Type B pancreatic cell (in vitro differentiated cells): ENCODE measurements at places on chromosomes 5 and 9. TPM values are rescaled to one million over a fixed set of nuclear protein-coding genes. Genes with fewer than 3 reads are reported as not detected.
A peak's percentile ranks its signal among the peaks of the same experiment; 100 is the strongest.

GRCh38 chr9:20353931-20354652 lies 268.2 kb downstream of the MLLT3 start:
- peaks cover 34% of the 10 kb centered on the region for H3K36me3 ChIP-seq
- H3K27ac ChIP-seq: peak overlapping the region; percentile 96
- no peak for DNase-seq
- H3K4me3 ChIP-seq: peak overlapping the region; percentile 27
- no peaks in the 10 kb centered on the region for H3K27me3 ChIP-seq

DNA sequence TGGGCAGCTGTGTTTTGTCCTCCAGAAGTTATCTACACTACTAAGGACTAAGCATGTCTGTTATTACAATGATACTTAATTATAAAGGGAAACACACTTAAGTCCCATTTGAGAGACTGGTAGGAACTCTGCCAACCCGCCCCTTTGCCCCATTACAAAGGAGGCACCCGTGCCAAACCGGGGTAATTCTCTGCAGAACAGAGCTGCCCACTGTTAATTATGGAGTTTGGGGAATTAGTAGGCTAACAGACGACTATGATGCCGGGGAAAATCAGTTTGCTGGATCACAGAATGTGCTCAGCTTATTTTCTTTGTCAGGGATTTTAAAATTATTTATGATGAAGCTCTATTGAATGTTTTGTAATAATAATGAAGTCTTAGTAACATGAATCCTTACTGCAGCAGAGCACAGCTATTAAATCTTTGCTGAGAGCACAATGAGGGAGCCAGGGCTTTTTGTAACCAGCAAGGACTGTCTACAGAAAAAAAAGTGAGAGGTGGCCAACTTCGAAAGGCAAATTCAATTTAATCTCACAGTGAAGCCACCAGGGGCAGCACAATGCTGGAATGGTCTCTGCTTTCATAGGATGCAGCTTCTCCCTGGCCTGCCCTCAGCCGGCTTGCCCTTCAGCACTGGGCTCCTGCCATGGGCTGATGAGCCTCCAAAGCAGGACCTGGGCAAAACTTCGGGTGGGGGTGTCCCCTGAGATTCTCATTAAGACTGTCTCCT lies 134.5 kb downstream of the GNAQ start:
- H3K36me3 ChIP-seq: peaks cover 18% of the 10 kb centered on the region
- H3K4me3 ChIP-seq: no peak overlapping the region
- H3K27me3 ChIP-seq: no peaks in the 10 kb centered on the region

- no peak within 1 kb of the TSS for H3K27ac ChIP-seq
- no peak for DNase-seq
- H3K4me3 ChIP-seq: no peak within 1 kb of the TSS
- H3K27me3 ChIP-seq: peaks cover 43% of the 10 kb centered on the region
Observed at GRCh38 chr5:177399997-177400868, at the start of gene PFN3. PFN3 (minus strand) TSS chr5:177400661; CDS start chr5:177400576, 85 bp downstream.

GRCh38 chr5:128254789-128255188 lies 171.2 kb downstream of the SLC12A2 start:
- no peak overlapping the region for H3K4me3 ChIP-seq
- H3K27ac ChIP-seq: no peak overlapping the region
- no peaks in the 10 kb centered on the region for H3K4me1 ChIP-seq
- peaks cover 28% of the 10 kb centered on the region for H3K36me3 ChIP-seq
- H3K27me3 ChIP-seq: no peaks in the 10 kb centered on the region

Gene PCAT7
- total RNA-seq: 10.0 and 14.7 TPM in 2 replicates

DNA sequence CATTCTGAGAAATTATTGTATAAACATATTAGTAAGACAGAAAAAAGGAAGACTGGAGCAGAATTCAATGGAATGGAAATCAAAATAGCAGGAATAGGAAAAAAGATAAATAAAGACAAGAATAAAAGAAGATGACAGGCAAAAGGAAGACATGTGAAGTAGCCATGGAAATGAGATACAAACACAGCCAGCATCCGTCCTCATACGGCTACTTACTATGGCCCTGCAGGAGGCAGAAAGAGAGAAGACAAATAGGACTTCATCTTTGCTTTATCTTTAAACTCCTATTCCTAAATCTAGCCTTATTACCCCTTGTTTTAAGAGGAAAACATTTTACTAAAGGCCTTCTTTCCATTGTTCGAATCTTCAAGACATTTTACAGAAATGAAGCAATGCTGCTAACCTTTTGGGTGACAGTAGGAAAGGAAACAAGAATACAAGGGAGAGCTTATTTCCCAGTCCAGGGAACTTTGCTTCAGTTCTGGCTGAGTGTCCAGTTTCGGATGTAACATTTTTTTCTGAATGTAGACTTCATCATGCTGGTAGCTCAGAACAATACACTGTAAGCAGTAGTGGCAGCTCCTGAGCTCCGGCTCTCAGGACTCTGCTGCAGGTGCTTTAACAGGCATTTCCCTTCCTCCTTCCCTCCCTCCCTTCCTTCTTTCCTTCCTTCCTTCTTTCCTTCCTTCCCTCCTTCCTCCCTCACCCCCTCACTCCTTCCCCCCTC lies 106.4 kb upstream of the SLC12A2 start:
- no peaks in the 10 kb centered on the region for H3K36me3 ChIP-seq
- H3K4me1 ChIP-seq: peaks cover 9% of the 10 kb centered on the region
- H3K27ac ChIP-seq: no peak overlapping the region
- H3K4me3 ChIP-seq: no peak overlapping the region
- no peaks in the 10 kb centered on the region for H3K27me3 ChIP-seq
- no peak for DNase-seq

GRCh38 chr5:96459313-96460121 lies 26.5 kb upstream of the PCSK1 start:
- H3K4me1 ChIP-seq: no peaks in the 10 kb centered on the region
- peaks cover 12% of the 10 kb centered on the region for H3K27me3 ChIP-seq
- no peak overlapping the region for H3K4me3 ChIP-seq
- no peak overlapping the region for H3K27ac ChIP-seq
- no peaks in the 10 kb centered on the region for H3K36me3 ChIP-seq

- no peak overlapping the region for H3K4me3 ChIP-seq
- peaks cover 17% of the 10 kb centered on the region for H3K4me1 ChIP-seq
- H3K36me3 ChIP-seq: peaks cover 17% of the 10 kb centered on the region
- no peak for DNase-seq
- peak overlapping the region; percentile 83 for H3K27ac ChIP-seq
Observed at GRCh38 chr9:128103589-128103962, 24.0 kb downstream of the PTGES2 start.

GRCh38 chr9:27367175-27367798 lies 70.3 kb upstream of the EQTN start:
- peak overlapping the region; percentile 52 for H3K27ac ChIP-seq
- H3K36me3 ChIP-seq: peaks cover 2% of the 10 kb centered on the region
- H3K4me1 ChIP-seq: peaks cover 63% of the 10 kb centered on the region

- DNase-seq: no peak
- peaks cover 4% of the 10 kb centered on the region for H3K4me1 ChIP-seq
- no peak overlapping the region for H3K4me3 ChIP-seq
- no peaks in the 10 kb centered on the region for H3K36me3 ChIP-seq
Observed at GRCh38 chr5:103254921-103255320, 3.6 kb upstream of the MACIR start.

Gene LPAR1
- 15.3 and 32.8 TPM in 2 replicates for total RNA-seq

Gene PCDHGA3
- total RNA-seq: 0.27 and 2.3 TPM in 2 replicates

Gene CD274
- total RNA-seq: 1.2 and 1.4 TPM in 2 replicates

Gene PFN3
- total RNA-seq: not detected in 2 replicates

DNA sequence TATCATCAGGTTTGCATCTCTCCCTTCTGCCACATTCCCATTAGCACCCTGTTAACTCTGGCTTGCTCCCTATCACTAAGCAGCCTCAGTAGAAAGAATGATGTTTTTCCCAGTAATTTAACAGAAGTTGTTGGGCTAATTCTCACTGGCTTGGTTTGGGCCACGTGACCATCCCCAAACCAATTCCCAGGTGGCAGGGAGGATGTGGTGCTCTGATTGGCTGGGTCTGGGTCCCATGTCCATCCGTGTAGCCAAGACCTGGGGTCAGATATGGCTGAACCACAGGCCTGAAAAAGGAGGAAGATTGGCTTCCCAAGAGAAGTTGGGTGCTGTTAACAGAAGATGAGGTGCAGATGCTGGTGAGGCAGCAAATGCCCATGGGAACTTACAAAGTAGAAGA lies 122.0 kb downstream of the BOD1 start:
- H3K36me3 ChIP-seq: no peaks in the 10 kb centered on the region
- H3K27ac ChIP-seq: no peak overlapping the region
- H3K27me3 ChIP-seq: peaks cover 18% of the 10 kb centered on the region

- no peak for DNase-seq
- H3K27ac ChIP-seq: no peak overlapping the region
Observed at GRCh38 chr5:113128082-113128481, 151.5 kb downstream of the DCP2 start.

Gene SLC25A48
- total RNA-seq: 3.3 and 8.2 TPM in 2 replicates

DNA sequence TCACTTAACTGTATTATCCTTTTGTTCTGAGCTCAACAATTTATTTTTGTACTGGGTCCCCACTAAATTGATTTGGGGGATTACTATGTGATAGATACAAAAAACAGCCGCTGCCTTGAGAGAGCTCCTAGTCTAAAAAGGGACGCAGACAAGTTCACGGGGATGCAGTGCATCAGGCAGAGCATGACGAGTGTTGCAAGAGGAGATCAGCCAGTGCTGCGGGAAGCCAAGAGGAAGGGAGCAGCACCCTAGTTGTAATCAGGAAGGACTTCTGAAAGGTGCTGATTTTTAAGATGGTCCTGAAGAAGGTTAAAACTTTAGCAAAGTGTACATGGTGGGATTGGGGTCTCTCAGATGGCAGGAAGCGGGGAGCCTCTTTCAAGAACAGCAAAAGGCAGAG lies 15.8 kb downstream of the GALNT10 start:
- H3K4me3 ChIP-seq: no peak overlapping the region
- H3K27me3 ChIP-seq: peaks cover 23% of the 10 kb centered on the region
- DNase-seq: no peak
- peaks cover 5% of the 10 kb centered on the region for H3K36me3 ChIP-seq
- peaks cover 10% of the 10 kb centered on the region for H3K4me1 ChIP-seq

- no peaks in the 10 kb centered on the region for H3K27me3 ChIP-seq
- no peak for DNase-seq
- no peak overlapping the region for H3K27ac ChIP-seq
- peak overlapping the region; percentile 67 for H3K4me3 ChIP-seq
Observed at GRCh38 chr9:128124873-128125579, 2.5 kb downstream of the PTGES2 start.

- H3K27ac ChIP-seq: no peak overlapping the region
- H3K27me3 ChIP-seq: no peaks in the 10 kb centered on the region
- H3K4me1 ChIP-seq: peaks cover 11% of the 10 kb centered on the region
- DNase-seq: no peak
- H3K36me3 ChIP-seq: peaks cover 13% of the 10 kb centered on the region
Observed at GRCh38 chr9:27460226-27461023, 63.7 kb upstream of the IFNK start.

DNA sequence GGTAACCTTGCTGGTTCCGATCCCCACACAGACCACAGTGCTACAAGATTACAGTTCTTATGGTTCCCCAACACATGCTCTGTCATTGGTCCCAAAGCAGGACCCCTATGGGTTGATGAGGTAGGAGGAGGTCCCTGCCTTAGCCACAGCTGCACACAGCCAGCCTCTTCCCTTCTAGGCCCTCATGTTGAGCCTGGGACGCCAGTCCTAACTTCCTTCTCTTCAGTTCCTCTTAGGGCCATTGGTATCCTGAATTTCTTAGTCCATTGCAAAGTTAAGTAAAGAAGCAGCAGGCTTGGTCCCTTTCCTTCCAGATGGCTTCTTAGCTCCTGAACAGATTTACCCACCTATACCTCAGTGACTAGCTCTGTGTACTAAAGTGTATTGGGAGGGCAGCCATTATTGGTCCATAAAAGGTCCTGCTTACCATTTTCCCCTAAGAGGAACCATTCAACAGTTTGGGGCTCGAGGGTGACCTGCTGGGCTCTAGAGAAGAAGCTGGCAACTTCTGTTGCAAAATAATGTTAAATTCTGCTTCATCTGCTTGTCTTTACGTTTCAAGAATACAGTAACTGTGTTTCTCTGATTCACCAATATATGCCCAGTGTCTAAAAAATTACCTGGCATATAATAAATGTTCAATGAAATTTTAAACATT lies 50.2 kb downstream of the PDCD1LG2 start:
- no peak overlapping the region for H3K4me3 ChIP-seq
- H3K27ac ChIP-seq: no peak overlapping the region
- no peak for DNase-seq
- H3K27me3 ChIP-seq: no peaks in the 10 kb centered on the region
- no peaks in the 10 kb centered on the region for H3K36me3 ChIP-seq

DNA sequence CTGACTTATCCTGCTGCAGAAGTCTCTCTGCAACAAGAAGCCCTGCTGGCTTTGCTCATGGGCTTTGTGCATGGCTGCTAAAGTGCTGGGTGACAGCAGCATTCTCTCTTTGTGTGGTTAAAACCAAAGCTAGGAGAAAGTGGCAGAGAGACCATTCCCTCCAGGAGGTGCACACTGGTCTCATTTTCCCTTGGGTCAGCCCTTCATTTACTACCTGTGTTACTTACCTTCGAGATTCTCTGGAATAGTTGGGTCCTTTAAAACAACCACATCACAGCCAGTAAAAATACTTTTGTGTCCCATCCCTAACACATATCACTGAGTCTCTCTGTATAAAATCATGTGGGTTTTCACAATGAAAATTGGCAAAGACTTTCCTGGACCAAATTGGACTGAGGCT lies 315.5 kb downstream of the IRX1 start:
- H3K36me3 ChIP-seq: no peaks in the 10 kb centered on the region
- no peak overlapping the region for H3K27ac ChIP-seq
- DNase-seq: no peak

- H3K4me3 ChIP-seq: no peak overlapping the region
- H3K36me3 ChIP-seq: peaks cover 43% of the 10 kb centered on the region
- no peaks in the 10 kb centered on the region for H3K27me3 ChIP-seq
- DNase-seq: no peak
- H3K4me1 ChIP-seq: no peaks in the 10 kb centered on the region
Observed at GRCh38 chr9:6506571-6506970, 93.6 kb downstream of the UHRF2 start.

DNA sequence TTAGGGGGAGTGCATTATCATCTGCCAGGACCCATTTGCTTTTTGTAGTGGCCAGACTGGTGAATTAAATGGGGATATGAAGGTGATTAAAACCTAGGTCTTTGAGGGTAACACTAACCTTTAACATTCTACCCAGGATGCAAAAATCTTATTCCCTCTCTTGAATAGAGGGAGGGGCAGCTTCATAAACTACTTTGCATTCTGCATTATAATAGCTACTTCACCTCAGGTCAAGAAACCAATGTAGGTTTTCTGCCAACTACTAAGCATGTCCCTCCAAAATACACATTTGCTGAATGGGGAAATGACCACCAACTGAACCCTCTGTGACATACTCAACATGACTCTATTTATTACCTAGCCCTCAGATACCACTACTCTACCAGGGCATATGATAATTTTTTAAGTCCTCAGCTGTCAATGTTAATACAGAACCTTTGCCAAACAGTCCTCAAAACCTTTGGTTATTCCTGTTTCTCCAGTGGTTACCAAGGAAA lies 477.6 kb upstream of the CD180 start:
- DNase-seq: no peak
- H3K27me3 ChIP-seq: peaks cover 3% of the 10 kb centered on the region
- no peak overlapping the region for H3K4me3 ChIP-seq
- H3K36me3 ChIP-seq: no peaks in the 10 kb centered on the region

Gene ENHO
- total RNA-seq: 0.95 and 5.5 TPM in 2 replicates

Gene CBY3
- not detected in 2 replicates for total RNA-seq

GRCh38 chr9:128503870-128504269 lies 649 bp upstream of the GLE1 start:
- H3K36me3 ChIP-seq: no peaks in the 10 kb centered on the region
- peaks cover 8% of the 10 kb centered on the region for H3K4me1 ChIP-seq
- H3K27ac ChIP-seq: peak overlapping the region; percentile 98
- no peak for DNase-seq
- peak overlapping the region; percentile 96 for H3K4me3 ChIP-seq

Gene TMEM252
- total RNA-seq: 0.67 and 0.80 TPM in 2 replicates
